ENCODE measurements at places on chromosomes 5 and 9.

GRCh38 chr9:93871286-93871685, 83.9 kb downstream of the BARX1 start:
- no peak for DNase-seq

DNA sequence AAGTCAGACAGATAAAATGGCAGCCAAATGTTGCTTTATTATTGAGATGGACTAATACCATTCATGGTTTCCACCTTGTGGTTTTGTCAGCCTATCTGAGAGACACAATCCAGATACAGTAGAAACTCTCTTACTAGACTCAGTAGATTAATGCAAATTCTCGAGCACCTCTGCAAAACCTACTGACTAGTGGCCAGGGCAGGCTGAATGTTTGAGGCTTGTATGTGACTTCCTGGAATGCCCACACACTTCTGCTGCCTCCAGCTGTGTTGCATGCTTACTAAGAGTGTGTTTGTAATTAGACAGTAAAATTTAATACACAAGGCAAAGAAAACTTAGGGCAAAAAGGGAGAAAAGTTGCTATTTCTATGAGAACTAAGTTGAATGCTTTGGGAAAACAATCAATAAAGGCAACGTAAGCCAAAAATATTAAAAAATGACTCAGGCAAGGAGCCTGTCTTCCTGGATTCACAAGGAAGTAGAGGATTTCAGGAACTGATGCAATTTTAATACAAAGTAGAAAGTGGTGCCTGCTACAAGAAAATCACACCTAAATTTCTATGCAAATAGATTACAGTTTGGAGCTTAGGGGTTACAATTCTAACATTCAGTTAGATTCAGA, 30.2 kb upstream of the CCNG1 start:
- no peak for DNase-seq

- no peak for DNase-seq
Observed at GRCh38 chr5:159781626-159782157, 134.6 kb upstream of the ADRA1B start.

- DNase-seq, result no peak
Observed at GRCh38 chr9:27273186-27273585, 23.8 kb downstream of the EQTN start.

DNA sequence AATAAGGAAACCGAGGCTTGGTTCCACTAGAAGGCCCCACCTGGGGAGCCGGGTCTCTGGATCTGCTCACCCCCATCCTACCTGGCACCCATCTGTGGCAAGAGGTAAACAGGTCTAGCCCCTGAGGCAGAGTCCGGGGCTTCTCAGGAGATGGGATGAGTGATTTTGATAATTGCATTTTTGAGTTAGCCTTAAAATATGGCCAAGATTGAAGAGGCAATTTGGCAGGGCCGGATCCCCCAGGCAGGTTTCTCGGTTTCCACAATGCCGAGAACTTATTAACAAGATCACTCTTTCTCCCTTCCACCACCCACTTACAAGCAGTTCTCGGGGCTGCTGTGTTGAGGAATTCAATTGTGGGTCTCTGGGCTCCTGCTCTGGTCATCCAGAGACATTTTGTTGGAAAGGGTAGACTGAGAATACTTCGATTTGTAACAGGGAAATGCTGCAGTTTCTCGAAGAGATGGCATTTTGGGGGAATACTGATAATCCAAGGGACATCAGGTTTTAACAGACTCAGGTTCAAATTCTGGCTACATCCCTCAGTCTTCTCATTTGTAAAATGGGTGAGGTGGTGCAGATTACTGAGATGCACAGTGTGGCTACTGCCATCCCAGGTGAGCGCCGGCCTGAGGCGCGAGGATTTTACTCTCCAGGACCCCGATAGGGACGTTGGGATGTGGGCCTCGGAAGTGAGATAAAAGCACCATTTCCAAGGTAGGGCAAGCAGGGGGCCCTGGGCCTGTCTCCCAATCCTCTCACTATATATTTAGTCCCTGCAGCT, 194.2 kb downstream of the CDK5RAP2 start:
- DNase-seq, result no peak
